ENCODE measurements at places on chromosomes 6 and 20.
A peak's percentile ranks its signal among the peaks of the same experiment; 100 is the strongest.

GRCh38 chr6:42450477-42451332 is 1.0 kb downstream of the TRERF1 start:
- DNase-seq, result no peak

DNA sequence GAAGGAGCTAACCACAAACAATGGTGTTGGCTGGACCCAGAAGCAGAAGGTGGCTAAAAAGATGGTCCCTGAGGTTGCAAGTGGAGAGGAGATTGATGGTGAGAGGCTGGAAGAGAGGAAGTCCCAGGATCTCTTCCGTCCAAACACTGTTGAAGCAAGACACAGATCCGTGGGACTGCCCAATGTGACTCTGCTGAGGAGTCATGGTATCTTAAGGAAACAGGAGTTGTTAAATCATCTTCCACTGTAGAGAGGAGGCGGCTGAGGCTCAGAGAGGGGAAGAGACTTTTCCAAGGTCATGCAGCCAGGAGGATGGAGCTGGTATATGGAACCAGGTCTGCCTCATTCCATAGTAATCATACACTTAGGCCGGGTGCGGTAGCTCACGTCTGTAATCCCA is 4.1 kb upstream of the ZNF335 start:
- DNase-seq, result no peak

DNA sequence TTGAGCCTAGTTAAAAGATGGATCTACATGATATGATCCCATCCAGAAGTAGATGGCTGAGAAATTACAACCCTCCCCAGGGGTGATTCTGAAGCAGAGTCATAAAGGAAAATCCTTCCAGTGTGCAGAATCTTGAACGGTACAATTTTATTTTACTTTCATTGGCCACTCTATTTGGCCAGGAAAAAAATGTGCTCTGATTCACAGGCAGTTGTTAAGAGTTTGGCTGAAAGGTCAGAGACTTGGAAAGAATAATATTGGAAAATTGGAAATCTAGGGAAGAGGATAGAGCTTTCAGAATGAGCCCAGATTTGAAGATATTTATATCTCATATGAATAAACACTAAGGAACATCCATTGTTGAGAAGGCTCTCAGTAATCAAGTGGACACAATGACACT is 1299.3 kb upstream of the GJE1 start:
- DNase-seq, result no peak

DNA sequence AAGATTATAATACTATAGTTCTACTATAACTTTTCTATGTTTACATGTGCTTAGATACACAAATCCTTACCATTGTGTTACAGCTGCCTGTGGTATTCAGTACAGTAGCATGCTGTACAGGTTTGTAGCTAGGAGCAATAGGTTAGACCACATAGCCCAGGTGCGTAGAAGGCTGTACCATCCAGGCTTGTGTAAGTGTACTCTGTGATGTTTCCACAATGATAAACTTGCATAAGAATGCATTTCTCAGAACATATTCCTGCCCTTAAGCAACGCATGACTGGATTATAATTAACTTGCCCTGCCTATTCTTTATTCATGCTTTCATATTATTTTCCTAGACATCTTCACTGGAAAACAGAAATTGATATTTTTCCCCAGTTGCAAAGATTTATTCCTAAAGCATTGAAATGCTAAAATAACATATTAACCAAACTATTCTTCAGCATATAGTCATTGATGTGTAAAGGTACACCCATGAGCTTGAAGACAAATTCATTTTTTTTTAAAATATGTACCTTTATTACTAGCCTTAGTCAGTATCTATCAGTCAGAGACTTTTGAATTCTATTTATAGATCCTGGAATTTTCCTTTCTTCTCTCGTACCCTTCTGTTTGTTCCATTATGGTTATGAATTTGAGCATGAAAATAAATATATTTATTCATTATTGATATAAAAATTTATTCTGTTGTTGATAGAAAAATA is 7.2 kb upstream of the CTAGE9 start:
- no peak for DNase-seq

GRCh38 chr20:8640461-8640860 is 428.4 kb upstream of the PLCB4 start:
- DNase-seq, result no peak

DNA sequence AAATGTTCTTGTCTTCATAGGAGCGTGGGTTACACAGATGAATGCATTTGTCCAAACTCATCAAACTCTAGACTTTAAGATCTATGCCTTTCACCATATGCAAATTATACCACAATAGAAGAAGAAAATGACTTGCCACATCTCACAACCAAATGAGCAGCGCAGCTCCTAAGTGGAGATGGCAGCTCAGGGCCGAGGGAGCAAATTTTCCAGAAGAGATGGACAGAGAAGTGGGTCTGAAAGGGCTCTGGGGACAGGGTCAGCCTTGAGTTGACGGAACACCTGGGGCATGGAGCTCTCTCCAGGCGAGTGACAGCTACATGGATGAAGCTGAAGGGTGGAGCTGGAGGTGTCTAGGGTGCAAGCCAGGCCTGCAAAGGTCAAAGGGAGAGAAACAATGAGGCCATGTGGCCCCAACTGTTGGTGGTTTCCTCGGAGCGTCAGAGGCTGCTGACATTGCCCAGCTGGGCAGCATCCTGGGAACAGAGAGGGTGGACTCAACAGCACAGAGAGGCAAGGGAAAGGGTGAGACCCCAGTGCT is 228.3 kb downstream of the NRN1 start:
- DNase-seq, result no peak

- DNase-seq, result no peak
Measured at GRCh38 chr20:59042151-59042795, at the start of gene PRELID3B. Gene PRELID3B, minus strand, starts transcription at chr20:59042786. Its CDS starts 56 bp downstream, at chr20:59042730.

GRCh38 chr20:760751-761417 is 7.4 kb downstream of the SLC52A3 start:
- no peak for DNase-seq

DNA sequence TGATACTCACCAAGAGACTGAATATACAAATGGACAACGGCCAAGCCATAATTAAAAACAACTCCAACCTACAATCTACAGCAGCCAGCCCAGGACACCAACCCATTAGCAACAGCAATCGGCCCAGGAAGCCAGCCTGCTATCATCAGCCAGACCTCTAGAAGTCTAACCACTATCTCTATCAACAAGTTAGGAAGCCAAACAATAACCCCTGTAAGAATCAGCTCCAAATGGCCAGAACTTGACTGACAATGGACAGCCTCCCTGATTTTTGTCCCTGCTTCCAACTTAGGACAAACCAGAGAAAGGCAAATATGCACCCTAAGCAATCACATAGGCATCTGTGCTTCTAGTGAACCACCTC is 511.8 kb upstream of the JARID2 start:
- DNase-seq, result no peak

- no peak for DNase-seq
Measured at GRCh38 chr20:63082308-63082938, 75.7 kb upstream of the BHLHE23 start.

- DNase-seq, result no peak
Measured at GRCh38 chr20:24772667-24773066, 176.4 kb upstream of the CST7 start.

DNA sequence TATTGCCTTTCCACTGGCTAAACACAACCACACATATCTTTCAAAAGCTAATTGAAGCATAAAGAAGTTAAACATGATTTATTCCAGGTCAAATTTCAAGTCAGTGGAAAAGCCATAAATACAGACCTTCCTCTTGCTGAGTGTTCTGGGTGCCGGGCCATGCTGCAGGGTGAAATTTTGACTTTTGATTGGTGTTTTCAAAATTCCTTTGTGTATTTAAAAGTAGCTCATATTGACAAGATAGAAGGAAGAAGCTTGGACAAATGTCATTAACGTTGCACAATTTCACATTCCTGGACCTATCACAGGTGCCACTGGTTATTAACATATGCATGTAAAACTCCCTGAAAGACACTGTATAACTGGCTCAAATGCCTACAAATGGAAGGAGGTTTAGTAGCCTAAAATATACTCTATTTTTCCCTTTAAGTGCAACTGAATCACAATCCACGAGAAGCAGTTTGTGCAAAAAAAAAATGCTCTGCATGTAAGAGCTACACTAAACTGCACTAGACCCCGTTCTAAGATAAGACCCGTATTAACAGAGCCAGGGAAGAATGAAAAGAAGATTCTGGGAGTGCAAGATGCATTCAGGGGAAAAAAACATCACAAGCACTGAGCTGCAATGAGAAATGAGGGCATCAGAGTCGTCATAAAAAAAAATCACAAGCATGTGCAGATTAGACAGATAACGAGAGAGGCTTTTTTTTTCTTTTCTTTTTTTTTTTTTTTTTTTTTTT is 30.4 kb downstream of the ATXN1 start:
- no peak for DNase-seq

GRCh38 chr6:2764610-2765165 is 505 bp upstream of the WRNIP1 start:
- DNase-seq, result peak; percentile 34

- DNase-seq, result no peak
Measured at GRCh38 chr6:15501826-15502445, 160.9 kb downstream of the DTNBP1 start.

DNA sequence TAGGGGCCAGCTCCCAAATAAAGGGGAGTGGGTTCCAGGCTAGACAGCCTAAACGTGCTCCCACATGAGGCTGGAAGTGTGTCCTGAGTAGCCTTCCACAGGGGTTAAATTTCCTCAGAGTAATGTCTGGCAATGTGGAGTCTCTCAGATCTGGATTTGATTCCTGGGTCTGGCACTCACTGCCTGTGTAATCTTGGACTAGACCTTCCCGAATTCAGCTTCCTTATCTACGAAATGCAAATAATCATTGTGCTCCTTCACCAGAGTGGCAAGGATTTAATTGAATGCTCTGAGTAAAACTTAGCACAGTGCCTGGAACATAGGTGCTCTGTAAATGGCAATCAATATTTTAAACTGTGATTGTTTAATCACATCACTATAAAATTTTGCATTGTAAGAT is 114.4 kb downstream of the SLX4IP start:
- DNase-seq, result no peak

DNA sequence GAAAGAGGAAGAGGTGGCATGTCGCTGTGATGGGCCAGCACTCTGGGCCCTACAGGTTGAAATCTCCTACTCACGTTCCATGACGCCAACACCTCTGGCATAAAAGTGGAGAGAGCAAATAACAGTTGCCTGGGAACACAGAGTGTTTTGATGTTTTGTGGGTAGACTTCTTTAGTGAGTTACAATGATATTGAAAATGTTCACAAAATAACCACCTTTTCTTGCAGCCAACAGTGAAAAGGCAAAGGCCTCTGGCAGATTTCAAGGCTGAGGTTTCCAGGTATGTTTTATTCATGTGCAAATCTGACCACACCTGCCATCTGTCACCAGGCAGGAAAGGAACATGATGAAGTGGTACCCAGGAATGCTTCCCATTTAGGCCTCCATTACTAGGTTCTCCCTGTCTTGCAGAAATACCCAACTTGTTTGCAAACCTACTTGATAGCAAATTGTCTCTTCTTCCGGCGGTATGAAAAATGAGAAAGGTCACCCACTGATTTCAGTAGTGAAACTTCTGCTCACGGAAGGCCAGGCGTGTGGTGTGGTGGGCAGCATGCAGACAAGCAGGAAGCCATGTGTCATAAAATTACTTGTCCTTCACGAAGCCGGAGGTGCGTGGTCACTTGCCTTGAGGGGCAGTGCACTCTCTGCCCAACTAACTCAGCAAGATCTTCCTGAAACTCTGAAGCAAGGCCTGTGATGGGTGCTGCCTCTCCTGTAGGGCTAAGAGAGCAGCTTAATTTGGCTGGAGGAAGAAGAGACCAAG is 299.1 kb upstream of the PRDM1 start:
- DNase-seq, result no peak

- DNase-seq, result no peak
Measured at GRCh38 chr20:13878566-13878965, 93.7 kb downstream of the NDUFAF5 start.

- no peak for DNase-seq
Measured at GRCh38 chr20:8388141-8388540, 256.1 kb downstream of the PLCB1 start.

DNA sequence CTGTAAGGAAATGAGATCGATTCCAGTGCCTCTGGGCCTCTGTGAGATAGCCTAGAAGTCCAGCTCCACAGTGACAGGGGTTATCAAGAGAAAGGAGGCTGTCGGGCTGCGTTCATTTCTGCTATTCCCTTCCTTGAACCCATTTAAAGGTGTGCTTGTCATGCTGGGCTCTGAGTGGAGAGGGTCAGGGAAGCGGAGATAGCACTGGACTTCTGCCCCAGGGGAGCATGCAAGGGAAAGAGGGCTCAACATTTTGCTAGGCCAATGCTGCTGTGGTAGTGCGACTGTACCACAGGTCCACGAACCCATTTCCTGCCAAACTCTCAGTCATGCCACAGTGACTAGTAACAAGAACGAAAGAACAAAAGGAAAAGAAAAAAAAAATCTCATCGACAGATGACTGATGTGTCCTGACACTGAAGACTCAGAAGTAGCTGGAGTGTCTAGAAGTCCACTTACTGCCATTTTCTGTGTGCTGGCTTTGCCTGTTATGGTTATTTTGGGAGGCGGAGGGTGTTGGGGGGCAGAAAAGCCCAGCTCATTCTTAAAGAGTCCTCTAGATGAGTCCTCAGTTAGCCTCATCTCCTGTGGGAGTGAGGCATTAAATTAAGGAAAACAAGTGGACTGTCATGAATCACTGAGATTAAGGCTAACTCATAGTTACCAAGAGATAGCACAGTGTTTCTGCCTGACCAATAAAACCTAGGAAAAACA is 8.1 kb downstream of the NEDD9 start:
- DNase-seq, result no peak

GRCh38 chr6:136600818-136601217 is 50.6 kb upstream of the MAP7 start:
- no peak for DNase-seq

DNA sequence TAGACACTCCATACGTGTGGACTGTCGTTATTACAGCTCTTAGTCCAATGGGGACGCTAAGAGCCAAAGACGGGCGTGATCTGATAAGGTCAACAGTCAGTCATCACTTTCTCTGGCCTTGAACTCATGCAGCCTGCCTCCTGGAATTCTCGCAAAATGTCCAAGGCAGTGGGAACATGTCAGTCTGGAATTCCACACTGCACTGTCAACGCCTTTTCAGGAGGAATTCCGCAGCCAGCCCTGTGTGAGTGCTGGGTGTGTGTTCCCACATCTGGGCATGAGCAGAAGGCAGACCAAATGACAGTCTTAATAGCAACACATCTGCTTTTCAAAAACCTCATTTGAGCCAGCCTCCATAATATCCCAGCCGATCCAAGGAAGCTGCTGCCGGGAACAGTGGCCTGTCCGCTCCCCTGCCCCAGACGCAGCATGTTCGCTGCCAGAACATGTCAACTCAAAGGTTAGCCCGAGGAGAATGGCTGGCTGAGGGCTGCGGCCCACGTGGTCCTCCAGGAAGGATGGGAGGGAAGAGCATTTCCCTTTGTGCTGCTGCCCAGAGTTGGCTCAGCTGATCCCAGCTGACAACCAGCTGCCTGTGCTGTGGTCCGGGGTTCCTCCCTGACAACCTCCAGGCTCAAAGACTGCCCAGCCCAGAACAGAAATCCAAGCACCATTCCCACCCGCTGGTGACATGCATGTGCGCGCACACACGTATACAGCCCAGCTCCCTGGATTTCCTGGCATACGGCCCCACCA is 103.1 kb downstream of the SULF2 start:
- no peak for DNase-seq
